ENCODE measurements at places on chromosomes 16 and 17.

GRCh38 chr16:87032554-87032953, 284.6 kb downstream of the C16orf95 start:
- DNase-seq, result no peak

DNA sequence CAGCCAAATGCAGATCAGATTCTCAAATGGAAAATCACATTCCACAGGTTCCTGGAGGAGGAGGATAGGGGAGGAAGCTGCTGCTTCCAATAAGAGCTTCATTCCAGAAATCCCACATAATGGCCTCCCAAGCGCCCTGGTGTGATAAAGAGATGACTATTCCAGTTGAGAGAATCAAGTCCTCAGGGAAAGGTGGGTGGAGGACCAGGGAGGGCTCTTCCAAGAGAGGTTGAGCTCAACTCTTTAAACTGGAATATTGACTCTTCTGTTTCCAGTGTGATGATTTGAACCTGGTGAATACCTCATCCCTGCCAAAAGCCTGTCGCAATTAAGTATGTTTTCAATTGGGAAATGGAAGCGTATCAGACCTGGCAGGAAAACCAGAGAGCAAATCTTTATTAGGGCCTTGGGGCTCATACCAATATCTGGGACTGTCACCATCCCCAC, 81.4 kb upstream of the DYNLRB2 start:
- no peak for DNase-seq

DNA sequence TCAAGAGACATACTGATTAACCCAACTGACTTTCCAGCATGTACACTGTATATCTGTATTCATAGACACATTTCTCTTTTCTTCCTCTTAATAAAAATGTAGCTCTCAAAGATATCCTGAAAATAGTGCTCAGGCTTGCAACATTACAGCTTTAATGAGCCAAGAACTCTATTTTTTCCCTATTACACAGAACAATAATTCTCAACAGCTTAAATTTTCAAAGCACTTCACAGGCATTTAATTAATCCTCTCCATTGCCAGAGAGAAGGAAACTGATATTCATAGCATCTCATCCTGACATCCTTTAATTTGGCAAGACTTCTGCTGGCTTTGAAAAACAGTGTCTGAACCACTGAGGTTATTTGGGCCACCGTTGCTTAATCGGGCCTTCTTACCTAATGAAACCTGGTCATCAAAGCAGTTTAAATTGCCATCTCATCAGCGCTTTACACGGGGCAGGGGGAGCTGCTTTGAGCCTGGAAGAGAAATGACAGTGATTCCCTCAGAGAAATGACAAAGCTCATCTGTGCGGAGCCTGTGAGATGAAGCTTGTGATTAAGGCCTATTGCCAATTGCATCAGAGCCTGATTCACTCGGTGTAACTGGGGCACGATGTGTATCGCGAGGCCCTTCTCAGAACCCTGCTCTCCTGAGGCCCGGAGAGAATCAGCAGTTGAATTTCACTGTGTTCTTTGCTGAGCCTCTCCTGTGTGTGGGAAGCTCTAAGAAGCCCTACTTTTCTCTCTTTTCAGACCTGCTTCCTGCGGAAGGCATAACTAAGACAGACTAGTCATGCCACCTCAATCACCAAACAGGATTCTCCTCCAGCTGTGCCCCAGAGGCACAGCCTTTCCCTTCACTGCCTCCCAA, 8.5 kb upstream of the SIAH1 start:
- DNase-seq, result no peak

DNA sequence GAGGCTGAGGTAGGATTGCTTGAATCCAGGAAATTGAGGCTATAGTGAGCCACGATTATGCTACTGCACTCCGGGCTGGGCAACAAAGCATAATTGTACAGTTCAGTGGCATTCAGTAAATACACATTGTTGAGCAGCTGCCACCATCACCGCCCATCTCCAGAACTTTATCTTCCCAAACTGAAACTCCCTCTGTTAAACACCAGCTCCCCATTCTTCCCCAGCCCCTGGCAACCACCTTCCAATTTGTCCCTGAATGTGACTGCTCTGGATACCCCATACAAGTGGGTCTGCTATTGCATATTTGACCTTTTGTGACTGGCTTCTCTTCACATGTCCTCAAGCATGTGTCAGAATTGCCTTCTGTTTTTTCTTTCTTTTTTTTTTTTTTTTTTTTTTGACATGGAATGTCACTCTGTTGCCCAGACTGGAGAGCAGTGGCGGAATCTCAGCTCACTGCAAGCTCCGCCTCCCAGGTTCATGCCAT, 2.9 kb downstream of the RPL38 start:
- DNase-seq, result no peak

DNA sequence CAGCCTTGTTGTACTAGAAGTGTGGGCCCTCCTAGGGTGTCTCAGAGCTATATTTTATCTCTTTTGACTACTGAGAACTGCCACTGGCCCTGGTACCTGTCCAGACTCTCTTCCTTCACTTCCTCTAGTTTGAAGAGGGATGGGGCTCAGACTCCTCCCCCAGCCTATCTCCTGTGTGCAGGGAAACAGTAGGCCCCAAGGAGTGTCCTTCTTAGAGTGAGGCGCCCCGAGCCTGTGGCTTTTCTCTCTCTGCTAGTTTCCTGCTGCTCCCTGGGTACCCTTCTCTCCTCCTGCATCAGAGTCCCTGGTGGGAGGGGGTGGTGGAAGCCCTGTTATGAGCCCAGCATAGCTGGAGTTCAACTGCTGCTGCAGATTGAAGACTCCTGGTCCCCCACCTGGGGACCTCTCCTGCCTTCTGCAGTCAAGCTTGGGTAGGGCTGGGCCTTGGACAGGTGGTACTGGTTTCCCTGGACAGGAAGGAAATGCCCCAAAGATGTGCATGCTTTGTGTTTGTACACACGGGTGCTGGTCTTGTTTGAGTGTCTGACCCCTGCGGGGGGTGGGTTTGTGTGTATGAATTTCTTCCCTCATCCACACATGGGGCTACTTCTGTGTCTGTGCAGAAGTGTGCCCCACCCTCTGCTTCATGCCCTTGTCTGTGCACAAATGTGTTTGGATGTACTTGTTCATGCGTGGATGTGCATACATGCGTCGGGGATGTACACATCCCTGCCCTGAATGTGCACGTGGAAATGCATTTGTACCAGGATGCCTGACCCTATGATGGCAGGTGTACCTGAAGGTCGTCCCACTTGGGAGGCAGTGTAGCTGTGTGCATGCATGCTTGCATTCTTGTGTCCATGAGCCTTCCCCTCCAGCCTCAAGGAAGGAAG, 6.9 kb downstream of the RARA start:
- DNase-seq, result no peak

DNA sequence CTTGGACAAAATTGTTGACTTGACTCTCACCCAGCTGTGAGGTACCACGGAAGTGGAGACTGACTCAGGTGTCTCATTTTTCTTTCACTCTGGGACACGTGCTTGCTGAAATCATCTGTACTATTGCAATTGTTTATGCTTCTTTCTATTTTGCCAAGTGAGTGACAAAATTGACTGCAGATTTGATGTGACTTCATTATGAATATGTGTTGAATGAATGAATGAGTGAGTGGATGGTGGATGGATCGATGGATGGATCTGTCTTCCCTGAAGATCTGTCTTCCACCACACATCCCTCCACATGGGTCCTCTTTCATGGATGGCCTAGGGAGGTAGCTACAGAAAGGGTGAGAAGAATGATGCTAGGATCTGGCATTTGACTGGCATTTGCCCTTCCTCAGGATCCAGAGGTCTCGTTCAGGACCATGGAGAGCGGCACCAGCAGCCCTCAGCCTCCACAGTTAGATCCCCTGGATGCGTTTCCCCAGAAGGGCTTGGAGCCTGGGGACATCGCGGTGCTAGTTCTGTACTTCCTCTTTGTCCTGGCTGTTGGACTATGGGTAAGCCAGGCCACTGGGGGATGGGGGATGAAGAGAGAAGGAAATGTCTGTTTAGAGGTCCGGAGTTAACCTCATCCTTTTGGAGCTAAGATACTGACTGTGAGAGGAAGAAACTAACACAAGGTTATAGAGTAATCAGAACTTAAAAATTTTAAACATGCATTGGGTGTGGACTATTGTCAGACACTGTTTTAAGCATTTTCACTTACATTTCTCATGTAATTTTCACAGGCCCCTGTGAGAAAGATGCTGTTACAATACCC, 12.7 kb downstream of the SLC5A11 start:
- DNase-seq, result no peak

DNA sequence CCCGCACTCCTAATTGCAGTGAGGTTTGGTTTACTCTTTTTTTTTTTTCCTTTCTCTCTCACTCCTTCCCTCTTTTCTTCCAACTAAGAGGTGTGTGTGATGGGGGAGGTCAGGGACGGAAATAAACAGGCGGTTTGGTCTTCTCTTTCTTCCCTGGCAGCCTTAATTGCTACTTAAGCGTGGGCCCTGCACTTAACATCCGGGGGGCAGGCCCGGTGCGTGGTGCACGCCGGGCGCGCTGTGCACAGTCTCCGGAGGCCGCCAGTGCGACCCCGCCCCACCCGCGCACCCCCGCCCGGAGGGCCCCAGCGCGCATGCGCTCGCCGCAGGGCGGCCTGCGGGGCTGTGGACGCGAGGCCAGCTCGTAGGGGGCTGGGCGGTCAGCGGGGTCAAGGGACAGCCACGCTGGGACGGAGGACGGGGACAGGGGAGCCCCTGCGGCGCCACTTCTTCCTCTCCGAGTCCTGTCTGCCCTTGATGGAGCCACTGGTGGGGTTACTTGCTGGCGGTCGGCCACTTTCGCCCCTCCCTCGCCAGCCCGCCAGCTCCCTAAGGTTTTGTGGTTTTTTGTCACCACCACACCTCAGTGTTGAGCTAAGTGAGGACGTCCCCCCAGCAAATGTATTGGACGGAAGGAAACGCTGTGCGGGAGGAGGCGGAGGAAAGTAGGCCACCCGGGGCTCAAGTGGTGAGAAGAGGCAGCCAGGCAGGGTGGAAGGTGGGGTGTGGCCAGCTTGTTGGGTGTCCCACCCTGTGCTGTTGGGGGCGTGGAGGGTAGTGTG, 120.9 kb downstream of the MRM1 start:
- DNase-seq, result no peak

- no peak for DNase-seq
These were observed 225.9 kb downstream of the SEC14L1 start for GRCh38 chr17:77366558-77367245.

DNA sequence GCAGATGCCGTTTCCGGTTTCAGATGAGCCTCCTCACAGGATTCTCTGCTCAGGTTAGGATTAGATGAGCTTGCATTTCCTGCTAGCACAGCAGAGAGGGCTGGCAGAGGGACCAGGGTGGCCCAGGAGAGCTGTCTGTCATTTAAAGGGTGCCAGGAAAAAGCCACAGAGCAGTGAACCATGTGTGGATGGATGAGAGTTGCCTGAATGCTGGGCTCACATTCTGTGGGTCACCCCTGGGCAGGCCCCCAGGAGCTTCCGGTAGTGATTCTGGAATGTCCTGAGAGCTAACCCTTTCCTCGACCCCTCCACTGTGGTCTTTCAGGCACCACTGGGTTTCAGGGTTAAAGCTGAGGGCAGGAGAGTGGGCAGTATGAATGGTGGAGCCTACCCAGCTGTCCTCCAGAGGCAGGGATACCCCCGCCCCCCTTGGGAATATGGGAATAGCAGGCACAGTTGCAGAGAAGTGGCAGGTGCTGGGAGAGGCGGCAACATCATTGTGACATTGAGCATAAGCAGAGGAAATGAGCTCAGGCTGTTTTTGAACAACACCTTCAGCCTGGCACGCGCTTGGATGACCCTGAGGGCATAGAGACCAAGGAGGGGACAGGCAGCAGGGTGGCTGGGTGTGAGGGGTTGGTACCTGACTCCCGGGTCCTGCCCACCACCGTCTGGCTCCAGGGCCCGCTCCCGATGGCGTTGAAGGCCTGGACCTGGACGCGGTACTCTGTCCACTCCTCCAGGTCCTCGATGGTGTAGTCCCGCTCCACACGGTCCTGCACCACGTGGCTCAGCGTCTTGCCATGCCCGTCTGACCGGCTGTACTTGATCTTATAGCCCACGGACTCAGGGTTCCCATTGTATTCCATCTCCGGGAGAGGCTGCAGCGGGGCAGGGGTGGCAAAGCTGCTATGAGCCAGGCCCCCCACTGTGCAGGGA, 83.0 kb upstream of the CDC42EP4 start:
- DNase-seq, result no peak

- no peak for DNase-seq
These were observed 401.0 kb downstream of the HS3ST3B1 start for GRCh38 chr17:14701886-14702285.

DNA sequence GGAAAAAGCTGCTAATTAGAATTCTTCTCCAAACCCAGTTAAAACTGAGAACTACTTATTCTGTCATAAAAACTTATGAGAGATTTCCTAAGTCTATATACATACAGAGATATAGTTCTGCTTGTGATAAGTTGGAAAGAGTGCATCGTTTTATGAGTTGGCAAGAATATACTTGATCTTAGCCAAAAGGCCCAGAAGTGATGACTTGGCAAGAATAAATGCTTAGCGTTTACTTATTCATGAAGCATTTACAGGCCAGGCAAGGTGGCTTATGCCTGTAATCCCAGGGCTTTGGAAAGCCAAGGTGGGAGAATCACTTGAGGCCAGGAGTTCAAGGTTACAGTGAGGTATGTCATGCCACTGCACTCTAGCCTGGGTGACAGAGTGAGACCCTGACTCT, 81.7 kb downstream of the CYB561 start:
- DNase-seq, result no peak

GRCh38 chr17:37678036-37678435, 34.8 kb upstream of the DDX52 start:
- DNase-seq, result no peak

- no peak for DNase-seq
These were observed 80.4 kb downstream of the COX10 start for GRCh38 chr17:14149751-14150150.

- no peak for DNase-seq
These were observed 2.5 kb upstream of the GINS3 start for GRCh38 chr16:58389724-58390123.

GRCh38 chr16:86199182-86199581, 300.2 kb downstream of the IRF8 start:
- no peak for DNase-seq

GRCh38 chr16:5321930-5322329, 224.3 kb upstream of the EEF2KMT start:
- DNase-seq, result no peak

- no peak for DNase-seq
These were observed 14.7 kb upstream of the MYO15B start for GRCh38 chr17:75572713-75573539.

- no peak for DNase-seq
These were observed 40.7 kb upstream of the TANC2 start for GRCh38 chr17:62925267-62925836.

DNA sequence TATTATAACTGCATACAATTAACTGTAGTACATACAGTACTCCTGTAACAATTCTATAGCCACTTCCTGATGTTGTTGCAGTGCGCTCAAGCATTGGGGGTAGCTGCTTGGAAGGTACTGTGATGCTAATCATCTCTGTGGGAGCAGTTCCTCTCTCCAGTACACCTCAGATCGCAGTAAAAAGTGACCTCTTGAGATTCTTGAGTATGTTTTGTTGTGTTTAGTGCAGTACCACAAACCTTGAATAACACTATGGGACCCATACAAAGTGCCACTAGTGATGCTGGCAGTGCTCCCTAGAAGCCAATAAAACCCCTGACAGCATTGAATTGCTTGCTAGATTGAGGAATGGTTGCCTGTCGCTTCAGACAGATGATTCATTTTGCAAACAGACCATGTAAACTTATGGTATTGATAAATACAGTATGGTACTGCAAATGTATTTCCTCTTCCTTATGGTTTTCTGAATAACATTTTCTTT, 193.0 kb downstream of the SPECC1 start:
- DNase-seq, result no peak

Measured in HFF-Myc (cell line).